ENCODE measurements at places on chromosomes 7 and 10. TPM values are rescaled to one million over a fixed set of nuclear protein-coding genes. Genes with fewer than 3 reads are reported as not detected.

The VIM gene
- 2,222 TPM for total RNA-seq

The OLAH gene
- not detected for total RNA-seq

The PLCE1 gene
- 0.50 TPM for total RNA-seq

The CFAP69 gene
- 2.1 TPM for total RNA-seq

The ANK3 gene
- total RNA-seq = 2.0 TPM

The TMEM140 gene
- total RNA-seq = 18.3 TPM

The CAV2 gene
- total RNA-seq = 31.9 TPM

The IL2RA gene
- total RNA-seq = not detected

The CRHR2 gene
- total RNA-seq = not detected

The DMBT1 gene
- 0.42 TPM for total RNA-seq

The FAM3C gene
- 56.7 TPM for total RNA-seq

The CALU gene
- total RNA-seq = 727 TPM

The EGFR gene
- total RNA-seq = 3.2 TPM

The OR2A42 gene
- not detected for total RNA-seq

The LRRC72 gene
- total RNA-seq = not detected

The PAPOLB gene
- not detected for total RNA-seq

The AGBL3 gene
- total RNA-seq = 0.90 TPM

The LUC7L2 gene
- 49.6 TPM for total RNA-seq

The SPDYE16 gene
- total RNA-seq = not detected

The ANKRD22 gene
- not detected for total RNA-seq

The UNCX gene
- total RNA-seq = not detected

The PDLIM1 gene
- total RNA-seq = 3.8 TPM

The PILRA gene
- 0.48 TPM for total RNA-seq

The FRAT2 gene
- total RNA-seq = 22.0 TPM

The SLC26A3 gene
- not detected for total RNA-seq

The FAM13C gene
- total RNA-seq = 0.21 TPM

The ADCYAP1R1 gene
- total RNA-seq = not detected

The CYP26C1 gene
- total RNA-seq = not detected

The IFIT1B gene
- total RNA-seq = not detected

The NPTX2 gene
- 0.56 TPM for total RNA-seq

The SLC18A2 gene
- 0.11 TPM for total RNA-seq

The OGDHL gene
- 16.3 TPM for total RNA-seq

The CPA4 gene
- total RNA-seq = 0.11 TPM

The COL13A1 gene
- total RNA-seq = 0.11 TPM

The NUTM2E gene
- 0.03 TPM for total RNA-seq

The FBXL15 gene
- 8.4 TPM for total RNA-seq

The FXYD4 gene
- not detected for total RNA-seq

The STEAP1 gene
- 20.7 TPM for total RNA-seq

The BLNK gene
- not detected for total RNA-seq

The VWC2 gene
- total RNA-seq = not detected

The CNPY1 gene
- total RNA-seq = not detected

The C10orf62 gene
- total RNA-seq = not detected

The SUN3 gene
- total RNA-seq = 0.45 TPM

The ABCB4 gene
- total RNA-seq = 10.1 TPM

The ELFN1 gene
- 0.11 TPM for total RNA-seq

The PRR15 gene
- total RNA-seq = not detected

The MMP21 gene
- not detected for total RNA-seq

The PIK3CG gene
- total RNA-seq = 0.03 TPM

The TTYH3 gene
- 169 TPM for total RNA-seq

The LRRC61 gene
- not detected for total RNA-seq

The KNDC1 gene
- total RNA-seq = 0.34 TPM

The SHH gene
- 0.03 TPM for total RNA-seq

The FRG2B gene
- total RNA-seq = 0.53 TPM

The CDHR3 gene
- 3.1 TPM for total RNA-seq

The ADAMTS14 gene
- total RNA-seq = 0.16 TPM
